ENCODE measurements at places on chromosomes 16 and 17.

DNA sequence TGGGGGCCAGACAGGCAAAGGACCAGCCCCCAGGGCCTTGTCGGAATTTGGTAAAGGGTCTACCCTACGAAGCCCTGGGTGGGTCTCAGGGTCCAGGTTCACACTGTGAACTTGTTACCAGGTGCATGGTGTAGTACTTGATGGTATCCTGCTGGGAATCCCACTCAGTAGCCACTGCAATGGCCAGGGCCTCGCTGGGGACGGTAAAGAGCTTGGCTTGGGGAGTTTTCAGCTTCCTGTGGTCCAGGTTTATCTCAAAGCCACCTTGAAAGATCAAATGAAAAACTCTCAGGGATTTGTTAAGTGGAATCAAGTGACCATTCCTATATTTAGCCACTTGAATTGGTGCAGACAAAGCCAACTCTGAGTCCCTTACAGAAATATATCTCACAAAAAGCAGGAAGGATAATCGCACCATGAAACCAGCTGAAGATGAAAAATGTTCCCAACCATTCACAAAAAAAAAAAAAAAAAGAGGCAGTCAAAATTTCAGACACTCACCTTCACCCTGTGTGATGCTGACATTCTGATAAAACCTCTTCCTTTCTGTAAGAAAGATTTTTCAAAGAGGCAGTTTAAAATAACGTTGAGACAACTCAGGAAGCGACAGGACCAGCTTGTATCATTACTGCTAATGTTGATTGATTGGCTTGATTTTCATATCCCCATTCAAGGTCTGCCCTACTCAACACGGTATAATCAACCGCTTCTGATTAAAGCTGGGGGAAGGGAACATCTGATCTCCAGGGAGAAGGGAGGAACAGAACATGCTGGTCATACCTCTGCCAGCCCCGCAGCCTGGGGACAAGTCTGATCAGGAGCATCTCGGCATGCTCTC is 10.6 kb downstream of the ATPAF2 start:
- H3K4me3 ChIP-seq, result no peak overlapping the region
- peaks cover 24% of the 10 kb centered on the region for H3K4me1 ChIP-seq
- no peak for DNase-seq
- H3K36me3 ChIP-seq, result peaks cover 10% of the 10 kb centered on the region
- no peaks in the 10 kb centered on the region for H3K27me3 ChIP-seq

DNA sequence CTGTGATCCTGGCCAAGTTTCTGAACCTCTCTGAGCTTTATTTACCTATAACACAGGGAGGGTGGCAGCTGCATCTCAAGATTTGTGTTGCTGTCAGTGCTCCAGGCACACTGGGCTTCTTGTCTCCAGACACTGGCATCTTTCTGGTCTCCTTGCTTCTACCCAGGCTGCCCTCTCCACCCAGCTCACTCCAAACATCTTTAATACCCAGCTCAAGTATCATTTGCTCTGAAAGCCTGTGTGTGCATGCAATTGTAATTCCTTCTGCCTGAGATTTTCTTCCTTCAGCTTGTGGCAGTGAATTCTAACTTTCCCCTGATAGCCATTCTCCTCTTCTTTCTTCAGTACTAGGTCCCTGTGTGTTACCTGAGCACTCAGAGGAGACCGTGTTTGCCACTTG is 50.7 kb upstream of the USP7 start:
- peaks cover 25% of the 10 kb centered on the region for H3K27me3 ChIP-seq
- H3K36me3 ChIP-seq, result no peaks in the 10 kb centered on the region
- H3K27ac ChIP-seq, result no peak overlapping the region
- H3K4me3 ChIP-seq, result no peak overlapping the region

DNA sequence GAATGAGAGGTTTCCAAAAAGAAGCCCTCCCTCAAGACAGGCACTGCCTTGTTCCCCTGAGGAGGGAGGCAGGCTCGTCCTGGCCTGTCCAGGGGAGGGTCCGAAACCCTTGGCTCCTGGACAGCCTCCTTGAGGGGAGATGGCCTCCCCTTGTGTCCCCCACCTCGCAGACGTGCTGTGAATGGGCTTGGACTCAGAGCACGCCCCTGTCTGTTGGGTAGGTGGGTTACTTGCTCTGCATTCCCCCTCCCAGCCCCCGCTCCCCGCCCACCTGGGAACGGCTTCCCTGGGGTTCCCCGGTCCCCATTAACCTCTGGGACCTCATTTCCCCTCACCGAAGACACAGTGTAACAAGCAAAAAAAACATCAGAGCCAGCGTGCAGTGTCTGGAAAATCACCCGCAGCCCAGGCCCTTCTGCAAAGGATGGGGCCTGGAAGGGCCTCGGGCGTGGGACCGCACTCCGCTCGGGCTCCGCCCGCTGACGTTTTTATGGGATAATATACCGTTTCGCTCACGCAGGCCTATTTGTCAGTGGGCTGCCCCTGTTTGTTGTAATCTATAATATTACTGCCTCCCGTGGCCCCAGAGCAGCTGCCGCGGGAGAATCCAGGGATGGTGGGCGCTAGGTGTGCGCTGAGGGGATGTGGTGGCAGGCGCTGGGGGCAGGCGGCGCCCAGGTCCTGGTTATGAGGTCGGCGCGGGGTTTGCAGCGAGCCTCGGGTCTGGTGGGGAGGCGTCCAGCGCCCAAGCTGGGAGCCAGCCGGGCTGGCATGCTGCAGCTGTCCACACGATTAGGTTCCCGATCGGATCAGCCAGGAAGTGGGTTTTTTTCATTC is 11.1 kb downstream of the BAHCC1 start:
- no peak overlapping the region for H3K27ac ChIP-seq
- DNase-seq, result no peak
- H3K4me3 ChIP-seq, result no peak overlapping the region
- peaks cover 4% of the 10 kb centered on the region for H3K4me1 ChIP-seq
- H3K27me3 ChIP-seq, result peaks cover 75% of the 10 kb centered on the region
- peaks cover 7% of the 10 kb centered on the region for H3K36me3 ChIP-seq

DNA sequence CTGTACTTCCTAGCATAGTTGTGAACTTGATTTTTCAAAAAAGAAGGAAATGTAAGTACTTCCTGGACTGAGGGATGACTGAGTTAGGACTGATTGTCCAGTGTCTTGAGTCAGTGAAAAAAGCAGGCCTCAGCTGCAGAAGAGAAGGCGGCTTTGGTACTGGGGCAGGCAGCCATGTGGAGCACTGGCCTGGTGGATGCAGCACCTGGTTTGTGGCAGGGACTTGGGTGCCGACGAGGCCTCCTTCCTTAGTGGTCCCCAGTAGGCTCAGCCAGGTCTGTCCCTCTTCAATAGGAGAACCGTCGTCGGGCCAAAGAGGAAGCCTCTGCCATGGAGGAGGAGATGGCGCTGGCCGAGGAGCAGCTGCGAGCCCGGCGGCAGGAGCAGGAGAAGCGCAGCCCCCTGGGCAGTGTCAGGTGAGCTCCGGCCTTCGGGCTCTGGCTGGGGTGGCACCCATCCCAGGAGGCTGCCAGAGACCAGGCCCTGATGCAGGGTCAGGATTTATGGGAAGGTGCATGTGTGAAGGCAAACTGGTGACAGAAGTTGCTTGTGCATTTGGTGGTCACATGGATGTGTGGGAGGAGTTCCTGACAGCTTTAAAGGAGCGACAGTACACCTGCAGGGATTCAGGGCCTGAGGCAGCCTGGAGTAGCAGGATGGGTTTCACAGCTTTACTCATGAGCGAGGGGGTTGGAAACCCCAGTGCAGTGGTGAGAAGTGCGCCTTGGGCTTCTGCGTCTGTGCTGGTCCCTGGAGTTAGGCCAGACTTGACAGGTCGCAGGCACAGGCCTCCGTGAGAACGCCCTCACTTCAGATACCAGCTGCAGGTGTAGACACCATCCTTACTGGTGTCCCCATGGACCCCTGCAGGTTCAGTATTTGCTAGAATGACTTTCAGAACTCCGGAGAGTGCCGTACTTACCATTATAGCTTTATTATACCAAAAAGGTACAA is 17.3 kb downstream of the DHX38 start:
- no peaks in the 10 kb centered on the region for H3K4me1 ChIP-seq
- no peak overlapping the region for H3K4me3 ChIP-seq
- no peak for DNase-seq
- H3K36me3 ChIP-seq, result peaks cover 67% of the 10 kb centered on the region
- H3K27me3 ChIP-seq, result no peaks in the 10 kb centered on the region

DNA sequence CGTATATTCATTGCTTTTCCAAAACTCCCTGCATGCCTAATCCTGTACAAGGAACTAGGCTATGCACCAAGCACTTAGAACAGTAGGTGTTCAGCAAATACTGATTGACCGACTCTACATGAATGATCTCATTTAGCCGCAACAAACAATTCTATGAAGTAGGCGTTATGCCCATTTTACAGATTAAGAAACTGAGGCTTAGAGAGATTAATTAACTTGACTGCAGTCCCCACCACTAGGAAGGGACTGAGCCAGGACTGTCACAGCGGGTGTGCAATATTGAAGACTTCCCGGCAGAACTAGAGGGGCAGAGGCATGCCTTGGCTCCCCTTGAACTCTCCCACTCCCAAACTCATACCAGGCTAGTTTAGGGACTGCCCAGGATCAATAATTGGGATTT is 10.5 kb upstream of the N4BP1 start:
- no peaks in the 10 kb centered on the region for H3K27me3 ChIP-seq
- H3K27ac ChIP-seq, result no peak overlapping the region

GRCh38 chr17:65079489-65079900 is 23.0 kb upstream of the GNA13 start:
- no peaks in the 10 kb centered on the region for H3K4me1 ChIP-seq
- DNase-seq, result no peak
- H3K36me3 ChIP-seq, result peaks cover 3% of the 10 kb centered on the region
- no peak overlapping the region for H3K4me3 ChIP-seq

DNA sequence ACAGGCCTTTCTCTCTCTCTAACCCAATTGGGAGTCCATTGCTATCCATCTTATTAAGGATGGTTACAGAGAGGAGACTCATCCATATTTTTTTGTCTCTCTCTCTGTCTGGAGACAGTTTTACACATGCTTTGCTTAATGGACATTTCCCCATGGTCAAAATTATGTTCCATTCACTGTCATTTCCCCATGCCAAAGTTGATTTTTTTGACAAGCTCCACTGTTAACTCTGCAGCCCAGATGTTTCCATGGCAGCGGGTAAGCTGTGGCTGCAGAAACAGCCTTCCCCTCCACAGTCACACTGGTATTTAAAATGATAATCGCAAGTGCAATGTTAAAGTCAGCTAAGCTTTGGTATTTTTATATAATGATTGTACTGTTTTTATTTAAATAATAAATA is 63.9 kb upstream of the HLF start:
- H3K4me1 ChIP-seq, result peaks cover 1% of the 10 kb centered on the region
- H3K4me3 ChIP-seq, result no peak overlapping the region
- no peak for DNase-seq
- H3K27me3 ChIP-seq, result peaks cover 22% of the 10 kb centered on the region
- H3K36me3 ChIP-seq, result peaks cover 5% of the 10 kb centered on the region

Measured in effector memory CD8-positive, alpha-beta T cell (primary cell).